ENCODE measurements at places on chromosomes 16 and 17. TPM values are rescaled to one million over a fixed set of nuclear protein-coding genes. Genes with fewer than 3 reads are reported as not detected.

TPPP3 gene
- not detected for total RNA-seq

KRT28 gene
- not detected for total RNA-seq

KRTAP4-6 gene
- not detected for total RNA-seq

AOC2 gene
- 0.79 TPM for total RNA-seq

SMYD4 gene
- total RNA-seq, result 7.9 TPM

SCARF1 gene
- total RNA-seq, result 0.53 TPM

ACSF3 gene
- 32.8 TPM for total RNA-seq

IKZF3 gene
- under 0.01 TPM for total RNA-seq

PDILT gene
- total RNA-seq, result not detected

CCL1 gene
- not detected for total RNA-seq

MYCBPAP gene
- 0.13 TPM for total RNA-seq

AIPL1 gene
- total RNA-seq, result under 0.01 TPM

PTX4 gene
- total RNA-seq, result under 0.01 TPM

KRTAP2-2 gene
- total RNA-seq, result not detected

SSTR5 gene
- total RNA-seq, result not detected

PRKCB gene
- not detected for total RNA-seq

RNF222 gene
- under 0.01 TPM for total RNA-seq

ITGB4 gene
- 297 TPM for total RNA-seq

KCNG4 gene
- not detected for total RNA-seq

HCRT gene
- total RNA-seq, result not detected

TXNDC17 gene
- total RNA-seq, result 317 TPM

KRT20 gene
- total RNA-seq, result not detected

HOXB8 gene
- not detected for total RNA-seq

SRCIN1 gene
- 0.64 TPM for total RNA-seq

WNT3 gene
- total RNA-seq, result 0.79 TPM

HOXB1 gene
- total RNA-seq, result under 0.01 TPM

KIFC3 gene
- total RNA-seq, result 35.8 TPM

OR1D2 gene
- total RNA-seq, result not detected

SLC25A19 gene
- total RNA-seq, result 12.1 TPM

GSG1L2 gene
- not detected for total RNA-seq

ODAD4 gene
- 0.26 TPM for total RNA-seq
